ENCODE measurements at places on chromosomes 6 and 20.

DNA sequence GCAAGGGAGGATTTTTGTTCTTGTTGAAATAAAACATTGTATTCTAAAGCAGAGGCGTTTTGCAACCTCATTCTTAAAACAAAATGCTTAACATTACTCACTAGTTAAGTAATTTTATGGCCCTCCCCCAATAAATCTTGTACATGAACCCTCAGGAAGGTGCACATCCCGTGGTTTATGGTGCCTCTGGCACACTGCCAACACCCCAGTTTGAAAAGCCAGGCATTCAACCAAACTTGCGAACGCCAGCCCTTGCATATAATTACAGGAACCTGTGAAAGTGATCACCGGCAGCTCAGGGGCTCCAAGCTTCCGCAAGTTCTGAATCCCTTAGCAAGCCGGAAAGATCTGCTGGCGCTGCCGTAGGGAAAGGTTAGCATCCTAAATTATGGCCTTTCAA, 1109.0 kb upstream of the FLRT3 start:
- H3K27me3 ChIP-seq, result no peaks in the 10 kb centered on the region
- no peak overlapping the region for H3K27ac ChIP-seq
- no peaks in the 10 kb centered on the region for H3K4me1 ChIP-seq
- H3K4me3 ChIP-seq, result no peak overlapping the region
- no peak for DNase-seq
- no peaks in the 10 kb centered on the region for H3K36me3 ChIP-seq

- H3K4me1 ChIP-seq, result no peaks in the 10 kb centered on the region
- no peak overlapping the region for H3K4me3 ChIP-seq
- no peak overlapping the region for H3K27ac ChIP-seq
Observed at GRCh38 chr6:152673236-152673635, 24.5 kb upstream of the MYCT1 start.

DNA sequence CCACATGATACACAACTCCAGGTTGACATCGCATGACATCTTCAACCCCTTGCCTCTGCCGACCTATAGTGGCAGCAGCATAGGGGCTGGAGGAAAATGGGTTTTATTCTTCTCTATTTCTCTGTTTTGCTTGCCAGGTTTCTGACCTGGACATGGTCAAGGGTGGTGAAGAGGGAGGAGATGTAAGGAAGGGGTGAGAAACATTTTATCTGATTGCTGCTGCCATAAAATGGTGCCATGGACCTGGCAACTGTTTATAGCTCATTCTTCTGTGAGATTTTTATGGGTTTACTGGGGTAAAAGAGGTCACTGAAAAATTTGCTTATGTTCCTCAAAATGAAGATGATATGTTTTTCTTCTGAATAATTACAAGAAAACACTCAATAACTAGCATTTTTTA, 266.7 kb upstream of the FOXQ1 start:
- H3K27ac ChIP-seq, result no peak overlapping the region
- no peak for DNase-seq
- no peaks in the 10 kb centered on the region for H3K27me3 ChIP-seq
- H3K36me3 ChIP-seq, result no peaks in the 10 kb centered on the region
- H3K4me3 ChIP-seq, result no peak overlapping the region

GRCh38 chr6:45116714-45117410, 211.3 kb upstream of the RUNX2 start:
- no peak overlapping the region for H3K27ac ChIP-seq
- H3K4me3 ChIP-seq, result no peak overlapping the region
- no peaks in the 10 kb centered on the region for H3K27me3 ChIP-seq
- peaks cover 5% of the 10 kb centered on the region for H3K4me1 ChIP-seq
- no peaks in the 10 kb centered on the region for H3K36me3 ChIP-seq

DNA sequence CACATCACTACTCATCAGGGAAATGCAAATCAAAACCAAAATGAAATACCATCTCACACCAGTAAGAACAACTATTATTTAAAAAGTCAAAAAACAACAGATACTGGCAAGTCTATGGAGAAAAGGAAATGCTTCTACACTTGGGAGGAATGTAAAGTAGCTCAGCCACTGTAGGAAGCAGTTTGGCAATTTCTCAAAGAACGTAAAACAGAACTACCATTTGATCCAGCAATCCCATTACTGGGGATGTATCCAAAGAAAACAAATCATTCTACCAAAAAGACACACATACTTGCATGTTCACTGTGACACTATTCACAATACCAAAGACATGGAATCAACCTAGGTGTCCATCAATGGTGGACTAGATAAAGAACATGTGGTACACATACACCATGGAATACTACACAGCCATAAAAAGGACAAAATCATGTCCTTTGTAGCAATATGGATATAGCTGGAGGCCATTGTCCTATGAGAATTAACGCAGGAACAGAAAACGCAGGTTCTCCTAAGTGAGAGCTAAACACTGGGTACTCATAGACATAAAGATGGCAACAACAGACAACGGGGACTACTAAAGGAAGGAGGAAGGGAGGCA, 260.4 kb downstream of the RNGTT start:
- no peak overlapping the region for H3K4me3 ChIP-seq
- H3K36me3 ChIP-seq, result no peaks in the 10 kb centered on the region
- DNase-seq, result no peak
- no peak overlapping the region for H3K27ac ChIP-seq
- H3K27me3 ChIP-seq, result no peaks in the 10 kb centered on the region

- peak; percentile 78 for DNase-seq
- H3K4me3 ChIP-seq, result peak overlapping the region; percentile 49
- H3K27ac ChIP-seq, result peak overlapping the region; percentile 83
Observed at GRCh38 chr20:57628047-57628961, 8.1 kb upstream of the ZBP1 start.

- no peak for DNase-seq
- H3K4me1 ChIP-seq, result no peaks in the 10 kb centered on the region
- no peaks in the 10 kb centered on the region for H3K27me3 ChIP-seq
- H3K36me3 ChIP-seq, result no peaks in the 10 kb centered on the region
Observed at GRCh38 chr6:34961574-34961973, 72.5 kb downstream of the ANKS1A start.

DNA sequence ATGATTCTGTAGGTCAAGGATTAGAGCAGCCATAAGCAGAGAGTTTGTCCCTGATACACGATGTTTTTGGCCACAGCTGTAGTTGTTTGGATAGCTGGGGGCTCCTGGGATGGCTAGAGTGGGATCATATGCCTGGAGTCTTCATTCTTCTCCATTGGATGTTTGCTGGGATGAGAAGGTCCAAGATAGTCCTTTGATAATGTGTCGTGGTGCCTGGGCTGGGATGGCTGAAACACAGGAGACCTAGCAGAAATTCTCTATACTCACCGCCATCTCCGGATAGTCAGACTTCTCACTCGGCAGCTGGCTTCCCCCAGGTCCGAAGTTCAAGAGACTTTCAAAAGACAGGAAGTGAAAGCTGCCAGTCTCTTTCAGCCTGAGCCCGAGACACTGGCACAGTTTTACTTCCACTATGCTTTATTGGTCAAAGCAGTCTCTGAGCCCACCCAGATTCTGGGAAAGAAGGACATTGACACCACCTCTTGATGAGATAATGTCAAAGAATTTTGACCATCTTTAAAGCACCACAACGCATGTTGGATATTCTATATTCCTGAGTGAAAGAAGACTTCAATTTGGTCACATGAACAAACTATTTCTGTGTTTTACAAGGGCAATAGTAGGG, 16.0 kb downstream of the MARCKS start:
- no peaks in the 10 kb centered on the region for H3K36me3 ChIP-seq
- H3K4me3 ChIP-seq, result no peak overlapping the region
- no peak overlapping the region for H3K27ac ChIP-seq
- no peaks in the 10 kb centered on the region for H3K4me1 ChIP-seq
- peaks cover 3% of the 10 kb centered on the region for H3K27me3 ChIP-seq
- DNase-seq, result peak; percentile 12

- H3K27ac ChIP-seq, result no peak overlapping the region
- no peaks in the 10 kb centered on the region for H3K27me3 ChIP-seq
- no peaks in the 10 kb centered on the region for H3K4me1 ChIP-seq
- DNase-seq, result no peak
- no peaks in the 10 kb centered on the region for H3K36me3 ChIP-seq
- H3K4me3 ChIP-seq, result no peak overlapping the region
Observed at GRCh38 chr6:62746968-62747367, 460.9 kb upstream of the KHDRBS2 start.

DNA sequence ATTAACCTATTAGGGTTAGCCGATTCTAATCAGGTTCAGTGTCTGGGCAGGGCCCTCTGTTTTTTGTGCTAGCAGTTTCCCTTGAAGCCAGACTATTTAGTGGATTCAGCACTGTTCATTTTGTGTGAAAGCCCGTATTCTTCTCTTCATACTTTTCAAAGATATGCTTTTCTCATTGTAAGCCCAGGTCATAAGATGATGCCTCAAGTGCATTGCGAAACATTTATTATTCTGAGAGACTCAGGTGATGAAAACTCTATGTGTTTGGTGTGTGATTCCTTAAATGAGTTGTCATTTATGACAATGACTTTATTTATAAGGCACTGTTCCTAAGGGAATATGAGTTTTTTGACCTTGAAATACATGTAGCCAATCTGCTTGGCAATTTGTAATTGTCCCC, 851.0 kb upstream of the FLRT3 start:
- no peaks in the 10 kb centered on the region for H3K4me1 ChIP-seq
- DNase-seq, result no peak
- H3K27ac ChIP-seq, result no peak overlapping the region
- H3K36me3 ChIP-seq, result no peaks in the 10 kb centered on the region

DNA sequence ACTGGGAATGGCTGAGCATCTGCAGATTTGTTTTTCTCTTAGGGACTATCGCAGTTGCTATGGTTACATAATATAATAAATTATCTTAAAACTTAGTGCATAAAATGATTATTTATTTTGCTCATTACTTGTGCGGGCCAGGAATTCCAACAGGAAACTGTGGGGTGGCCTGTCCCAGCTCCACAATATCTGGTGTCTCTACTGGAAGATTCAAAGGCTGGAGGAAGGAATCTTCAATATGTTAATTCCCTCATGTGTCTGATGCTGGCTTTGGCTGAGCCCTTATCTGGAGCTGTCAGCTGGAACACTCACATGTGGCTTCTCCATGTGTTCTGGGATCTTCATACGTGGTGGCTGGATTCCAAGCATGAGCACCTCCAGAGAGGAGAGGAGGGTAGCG, 23.9 kb upstream of the B3GAT2 start:
- H3K36me3 ChIP-seq, result no peaks in the 10 kb centered on the region
- no peaks in the 10 kb centered on the region for H3K27me3 ChIP-seq
- no peak overlapping the region for H3K27ac ChIP-seq
- H3K4me3 ChIP-seq, result no peak overlapping the region

- no peaks in the 10 kb centered on the region for H3K27me3 ChIP-seq
- no peak overlapping the region for H3K4me3 ChIP-seq
- no peaks in the 10 kb centered on the region for H3K36me3 ChIP-seq
- H3K4me1 ChIP-seq, result no peaks in the 10 kb centered on the region
- no peak overlapping the region for H3K27ac ChIP-seq
- DNase-seq, result no peak
Observed at GRCh38 chr6:147033267-147033666, 170.9 kb upstream of the STXBP5 start.

- H3K4me1 ChIP-seq, result no peaks in the 10 kb centered on the region
- H3K4me3 ChIP-seq, result no peak overlapping the region
- H3K36me3 ChIP-seq, result no peaks in the 10 kb centered on the region
- no peak overlapping the region for H3K27ac ChIP-seq
Observed at GRCh38 chr6:31113861-31114540, 599 bp upstream of the PSORS1C1 start.

All from naive thymus-derived CD4-positive, alpha-beta T cell (primary cell).